Activated naive CD4-positive, alpha-beta T cell (primary cell): ENCODE measurements at places on chromosomes 5 and 9.

GRCh38 chr5:115774684-115775083, 41.8 kb downstream of the CDO1 start:
- no peak for DNase-seq

GRCh38 chr9:69090946-69091345, 55.4 kb downstream of the FXN start:
- no peak for DNase-seq

- no peak for DNase-seq
Observed at GRCh38 chr9:106405871-106406435, 457.0 kb upstream of the ZNF462 start.

- DNase-seq, result no peak
Observed at GRCh38 chr5:154162539-154163151, 27.9 kb upstream of the GALNT10 start.

DNA sequence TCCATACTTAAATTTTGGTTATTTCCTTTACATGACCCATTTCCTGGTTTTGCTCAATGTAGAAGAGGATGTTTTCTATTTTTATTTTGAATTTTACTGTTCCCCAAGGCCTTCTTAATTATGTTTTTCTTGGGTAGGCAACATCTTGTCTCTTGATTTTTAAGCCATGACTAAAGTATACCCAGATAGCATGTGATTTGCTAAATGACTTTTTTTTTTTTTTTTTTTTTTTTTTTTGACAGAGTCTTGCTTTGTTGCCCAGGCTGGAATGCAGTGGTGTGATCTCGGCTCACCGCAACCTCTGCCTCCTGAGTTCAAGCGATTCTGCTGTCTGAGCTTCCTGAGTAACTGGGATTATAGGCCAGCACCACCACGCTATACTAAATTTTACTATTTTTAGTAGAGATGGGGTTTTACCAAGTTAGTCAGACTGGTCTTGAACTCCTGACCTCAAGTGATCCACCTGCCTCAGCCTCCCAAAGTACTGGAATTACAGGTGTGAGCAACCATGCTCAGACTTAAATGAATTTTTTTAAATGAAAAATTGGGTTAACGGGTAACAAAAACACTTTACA, 198.6 kb upstream of the DAB2 start:
- DNase-seq, result no peak

- no peak for DNase-seq
Observed at GRCh38 chr9:113588936-113589335, 125.4 kb downstream of the RGS3 start.
